ENCODE measurements at places on chromosomes 12 and 14.

DNA sequence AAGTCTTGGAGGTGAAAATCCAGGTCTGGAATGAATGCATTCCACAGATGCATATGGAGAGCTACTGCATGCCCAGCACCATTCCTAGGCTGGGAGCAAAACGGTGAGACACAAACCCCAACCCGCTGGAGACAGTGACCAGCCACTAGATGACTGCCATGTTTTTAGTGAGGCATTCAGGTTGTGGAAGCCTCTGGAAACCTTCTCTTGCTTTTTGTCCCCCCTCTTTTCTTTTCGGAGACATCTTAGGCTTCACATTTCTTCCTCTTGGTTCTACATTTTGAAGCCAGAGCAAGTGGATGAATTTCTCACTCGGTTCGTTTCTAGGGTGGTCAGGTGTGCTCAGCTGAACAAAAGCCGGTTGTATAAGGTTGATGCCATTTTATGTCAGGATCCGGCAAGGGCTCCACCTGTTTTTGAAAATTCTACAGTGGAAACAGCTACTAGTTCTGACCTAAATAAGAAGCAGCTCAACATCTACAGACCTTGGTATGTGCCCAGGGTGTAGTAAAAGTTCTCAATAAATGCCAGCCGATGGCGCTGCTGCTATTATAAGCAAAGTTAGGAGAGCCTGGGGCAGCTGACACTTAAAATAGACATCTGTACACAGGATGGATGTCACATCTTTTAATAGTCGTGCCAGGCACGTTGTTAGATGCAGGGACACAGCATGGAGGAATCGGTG, 1.8 kb upstream of the ZNF839 start:
- DNase-seq = peak; percentile 84

DNA sequence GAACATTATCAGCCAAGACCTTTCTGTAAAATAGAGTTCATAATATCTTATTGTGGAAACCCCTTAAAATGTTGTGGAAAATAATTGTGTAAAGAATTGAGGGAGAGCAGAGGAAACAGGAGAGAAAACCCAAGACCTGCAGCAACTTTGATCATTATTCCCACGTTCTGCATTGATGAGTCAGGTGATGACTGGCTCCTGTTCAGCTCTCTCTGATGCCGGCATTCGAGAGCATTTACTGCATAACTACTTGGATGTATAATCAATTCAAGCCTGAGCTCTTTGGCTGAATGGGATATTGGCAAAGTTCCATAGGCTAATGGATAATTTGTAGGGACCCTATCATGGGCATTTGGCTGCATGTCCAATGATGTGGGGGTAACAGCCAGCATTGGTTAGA, 176.3 kb upstream of the ARID2 start:
- no peak for DNase-seq

GRCh38 chr12:14167005-14167628, 185.7 kb upstream of the GRIN2B start:
- DNase-seq = peak; percentile 36

DNA sequence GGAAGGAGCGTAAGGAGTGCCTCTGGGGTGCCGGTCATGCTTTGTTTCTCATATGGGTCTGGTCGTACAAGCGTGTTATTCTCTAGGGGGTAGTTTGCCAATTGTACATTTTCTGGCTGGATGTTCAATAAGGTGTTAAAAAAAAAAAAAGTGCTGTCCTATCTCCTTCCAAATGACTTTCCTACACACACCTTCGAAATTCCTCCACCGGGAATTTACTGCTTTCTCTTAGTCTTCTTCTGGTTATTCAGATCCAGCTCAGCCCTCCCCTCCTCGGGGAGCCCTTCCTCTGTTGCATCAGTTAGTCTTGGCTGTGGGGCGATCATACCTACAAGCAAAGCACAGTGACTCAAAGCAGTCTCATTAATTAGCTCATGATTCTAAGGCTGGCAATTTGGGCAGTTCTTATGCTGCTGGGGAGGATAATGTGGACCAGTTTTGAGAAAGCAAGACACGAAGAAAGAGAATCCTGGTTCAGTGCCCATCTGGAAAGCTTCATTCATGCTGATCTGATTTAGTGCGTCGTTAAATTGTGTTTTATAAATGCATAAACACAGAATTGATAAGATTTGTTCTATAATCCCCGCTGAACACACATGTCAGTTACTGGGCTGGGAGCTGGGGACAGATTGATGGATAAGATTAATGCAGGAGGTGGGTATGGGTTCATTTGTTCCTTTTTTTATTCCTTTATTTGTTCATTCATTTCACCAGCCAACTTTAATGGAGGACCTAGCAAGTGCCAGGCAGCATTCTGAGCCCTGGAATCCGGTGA, 9.2 kb upstream of the CLMN start:
- DNase-seq = no peak

- no peak for DNase-seq
These were observed 72.6 kb upstream of the BICD1 start for GRCh38 chr12:32034045-32034444.

DNA sequence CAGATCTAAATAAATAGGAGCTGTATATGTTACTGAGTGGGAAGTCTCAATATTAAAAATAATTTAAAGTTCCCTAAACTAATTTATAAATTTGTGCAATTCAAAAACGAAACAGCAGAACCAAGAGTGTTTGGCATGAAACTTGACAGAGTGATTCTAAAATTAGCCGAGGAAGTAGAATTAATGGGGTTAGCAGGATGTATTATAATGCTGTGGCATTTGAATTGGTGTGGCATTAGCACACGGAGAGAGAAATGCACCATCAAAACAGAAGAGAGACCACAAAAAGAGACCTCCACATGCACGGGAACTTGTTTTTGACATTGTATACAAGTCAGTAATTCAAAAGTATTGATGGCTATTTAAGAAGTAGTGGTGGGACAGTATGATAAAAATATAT, 366.0 kb upstream of the RGS6 start:
- no peak for DNase-seq

DNA sequence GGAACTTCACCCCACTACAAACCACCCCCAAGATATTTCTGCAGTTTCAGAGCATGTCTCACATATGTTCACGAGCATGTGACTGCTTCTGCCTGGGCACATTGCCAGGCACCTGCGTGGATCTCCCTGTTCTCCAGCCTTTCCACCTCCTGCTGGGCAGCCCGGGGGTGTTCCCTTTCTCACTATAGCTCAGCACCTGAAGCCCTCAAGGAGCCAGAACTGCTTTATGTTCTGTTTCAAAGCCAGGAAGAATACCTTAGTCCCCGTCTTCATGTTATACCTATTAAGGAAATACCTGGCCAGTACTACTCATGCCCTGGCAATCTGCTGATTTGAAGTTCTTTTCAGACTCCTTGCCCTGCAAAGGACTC, 4.2 kb upstream of the FGF6 start:
- DNase-seq = no peak

DNA sequence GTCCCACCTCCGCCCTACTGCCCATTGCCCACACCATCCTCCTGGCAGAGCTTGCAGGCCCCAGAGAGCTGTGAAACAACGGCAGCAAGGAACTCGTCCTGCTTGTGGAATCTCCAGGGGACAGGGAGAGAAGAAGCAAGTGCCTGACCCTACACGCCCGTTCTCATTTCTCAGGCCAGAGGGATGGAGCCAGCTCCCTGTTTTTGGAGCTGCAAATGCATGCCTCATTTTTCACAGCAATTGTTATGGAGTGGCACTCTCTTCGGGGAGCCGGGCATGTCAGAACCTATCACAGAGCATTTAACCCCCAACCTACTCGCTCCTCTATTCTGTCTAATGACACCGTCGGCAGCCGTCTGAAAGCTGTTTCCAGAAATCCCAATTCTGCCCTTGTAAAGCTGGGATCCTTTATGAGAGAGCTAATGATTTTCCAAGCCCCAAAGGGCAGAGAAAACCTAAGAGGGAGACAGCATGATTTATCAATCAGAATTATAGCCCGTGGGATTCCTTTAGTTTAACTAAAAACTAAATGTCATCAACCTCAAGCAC, 222.3 kb upstream of the NOS1 start:
- no peak for DNase-seq

GRCh38 chr12:62123721-62124203, 136.4 kb upstream of the USP15 start:
- peak; percentile 13 for DNase-seq

GRCh38 chr12:3165078-3165980, 88.2 kb downstream of the TSPAN9 start:
- DNase-seq = no peak

DNA sequence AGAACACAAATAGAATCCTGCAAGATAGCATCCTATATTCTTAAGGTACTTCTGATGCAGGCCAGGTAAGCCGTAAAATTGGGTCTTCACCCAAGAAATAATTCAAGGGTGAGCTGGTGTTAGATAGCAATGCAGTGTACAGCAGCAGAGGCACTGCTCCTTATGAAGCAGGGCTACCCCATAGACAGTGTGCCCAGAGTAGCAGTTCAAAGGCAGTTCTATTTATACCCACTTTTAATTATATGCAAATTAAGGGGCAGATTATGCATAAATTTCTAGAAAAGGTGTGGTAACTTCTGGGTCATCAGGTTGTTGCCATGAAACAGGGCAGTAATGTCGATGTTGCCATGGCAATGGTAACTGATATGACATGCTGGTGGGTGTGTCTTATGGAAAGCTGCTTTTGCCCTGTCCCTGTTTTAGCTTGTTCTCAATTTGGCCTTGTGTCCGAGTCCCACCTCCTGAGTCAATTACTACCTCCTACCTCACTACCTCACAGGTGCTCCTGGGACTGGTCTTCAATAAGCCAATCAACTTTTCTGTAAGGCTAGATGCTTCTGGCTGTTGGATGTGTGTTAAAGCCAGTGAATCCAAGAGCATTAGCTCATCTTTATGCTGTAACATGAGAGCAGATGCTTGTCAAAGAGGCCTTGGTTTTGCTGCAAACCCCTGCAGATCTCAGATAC, 61.0 kb downstream of the PPM1A start:
- DNase-seq = no peak

- DNase-seq = no peak
These were observed 24.9 kb downstream of the ZNF664 start for GRCh38 chr12:123997908-123998307.

DNA sequence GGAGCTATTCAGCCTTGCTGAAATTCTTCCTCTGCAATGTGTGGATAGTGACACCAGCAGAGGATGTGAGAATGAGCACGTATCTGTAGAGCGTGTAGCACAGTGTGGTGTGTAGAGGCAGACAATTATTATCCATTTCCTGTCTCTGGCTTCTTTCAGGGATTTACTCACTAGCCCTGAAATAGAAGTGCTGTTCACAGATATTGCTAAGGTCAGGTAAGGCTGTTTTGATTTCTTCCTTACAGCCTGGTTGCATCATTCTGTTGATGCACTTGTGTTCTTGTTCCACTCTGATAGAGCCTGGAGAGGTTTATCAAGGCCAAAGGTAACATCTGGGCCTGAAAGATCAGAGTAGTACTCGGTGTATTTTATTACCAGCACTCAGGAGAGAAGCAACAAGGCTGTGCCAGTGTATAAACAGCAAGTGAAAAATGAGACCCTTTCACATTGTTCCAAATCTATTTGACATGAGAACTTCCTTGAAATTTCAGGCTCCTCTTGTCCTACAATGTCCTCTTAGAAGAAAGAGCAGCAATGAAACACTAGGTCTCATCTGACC, 16.7 kb downstream of the ARG2 start:
- DNase-seq = no peak

DNA sequence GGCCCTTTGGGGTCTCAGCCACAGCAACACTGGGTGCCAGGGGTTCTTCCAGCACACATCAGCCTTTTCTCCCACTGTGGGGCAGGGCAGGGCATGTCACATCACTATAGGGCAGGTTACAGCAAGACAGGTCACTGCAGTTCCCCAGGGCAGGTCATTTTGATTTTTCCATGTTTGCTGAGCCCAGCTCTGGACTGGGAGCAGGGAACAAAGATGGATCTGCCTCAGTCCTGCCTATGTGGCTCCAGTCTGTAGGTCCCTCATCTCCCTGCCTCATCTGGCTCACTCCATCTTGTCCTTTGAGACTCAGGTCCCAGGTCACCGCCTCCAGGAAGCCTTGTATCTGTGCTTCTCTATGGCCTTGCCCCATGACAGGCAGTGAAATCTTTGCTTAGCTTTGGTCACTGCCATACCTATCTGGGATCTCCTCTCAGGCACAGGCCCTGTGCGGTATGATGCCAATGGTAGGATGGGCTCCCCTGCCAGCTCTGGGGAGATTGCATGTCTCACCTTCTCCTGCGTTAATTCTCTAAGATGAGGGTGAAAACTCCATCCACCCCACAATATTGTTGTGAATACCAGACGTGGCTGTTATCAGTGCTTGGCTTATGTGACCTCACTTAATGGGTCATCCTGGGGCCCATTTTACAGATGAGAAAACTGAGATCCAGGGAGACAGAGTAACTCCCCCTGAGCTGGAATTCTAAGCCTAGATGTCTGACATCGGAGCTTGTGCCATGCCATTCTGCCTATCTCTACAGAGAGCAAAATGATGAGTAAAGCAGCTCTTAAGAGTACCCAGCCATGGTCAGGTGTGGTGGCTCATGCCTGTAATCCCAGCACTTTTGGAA, 1.5 kb downstream of the SERPINA6 start:
- no peak for DNase-seq

- DNase-seq = no peak
These were observed 6.5 kb downstream of the BHLHE41 start for GRCh38 chr12:26118308-26118707.

DNA sequence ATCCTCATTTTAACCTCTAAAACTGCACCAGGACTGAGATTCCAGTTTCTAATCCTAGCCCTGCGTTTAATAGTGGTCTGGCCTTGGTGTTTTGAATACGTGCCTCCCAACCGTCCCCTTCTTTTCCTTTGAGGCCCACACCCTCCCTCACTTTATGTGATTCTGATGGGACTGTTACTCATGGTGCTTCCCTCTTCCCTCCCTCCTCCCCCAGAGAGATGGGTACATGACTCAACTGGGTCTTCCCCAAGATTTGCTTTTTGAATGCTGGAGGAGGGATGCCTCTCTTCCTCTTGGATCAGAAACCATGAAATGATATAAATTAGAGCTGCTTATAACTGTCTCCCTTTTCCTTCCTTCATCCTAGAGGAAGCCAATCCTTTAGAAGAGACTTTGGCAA, 8.2 kb upstream of the PPP2R5E start:
- no peak for DNase-seq

DNA sequence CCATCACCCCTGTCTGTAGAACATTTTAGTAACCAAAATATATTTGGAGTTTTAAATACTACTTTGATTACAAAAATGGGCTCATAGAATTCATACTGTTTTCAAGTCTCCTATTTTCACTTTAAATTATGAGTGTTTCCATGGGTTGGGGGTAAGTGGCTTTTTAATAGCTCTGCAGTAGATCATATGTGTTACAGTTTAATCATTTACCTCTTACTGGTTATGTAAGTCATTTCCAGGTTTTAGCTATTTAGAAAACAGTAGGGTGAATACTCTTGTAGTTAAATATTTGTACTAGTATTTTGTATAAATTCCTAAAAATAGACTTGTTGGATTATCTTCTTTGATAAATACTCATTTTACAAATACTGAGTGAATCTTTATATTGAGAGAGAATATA, 8.2 kb downstream of the PCNX1 start:
- no peak for DNase-seq

DNA sequence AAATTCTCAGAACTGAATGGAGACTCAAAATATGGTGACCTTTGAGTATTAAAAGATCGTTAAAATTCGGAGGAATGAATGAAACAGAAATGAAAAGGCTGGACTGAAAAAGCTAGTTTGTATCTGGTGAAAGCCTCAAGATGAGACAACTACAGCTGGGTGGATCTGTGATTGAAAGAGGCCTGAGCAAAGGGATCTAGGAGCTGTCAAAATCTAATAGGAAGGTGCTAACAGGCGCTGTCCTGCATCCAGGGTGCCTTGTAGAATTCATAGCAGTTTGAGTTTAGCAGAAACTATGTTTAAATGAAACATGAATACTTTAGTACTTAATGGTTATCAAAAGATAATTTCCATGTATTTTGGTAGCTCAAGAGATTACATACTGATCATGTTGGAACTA, 2.3 kb downstream of the YY1 start:
- DNase-seq = no peak

GRCh38 chr14:81169267-81169666, 51.5 kb downstream of the GTF2A1 start:
- no peak for DNase-seq
